ENCODE measurements at places on chromosomes 5 and 9.

DNA sequence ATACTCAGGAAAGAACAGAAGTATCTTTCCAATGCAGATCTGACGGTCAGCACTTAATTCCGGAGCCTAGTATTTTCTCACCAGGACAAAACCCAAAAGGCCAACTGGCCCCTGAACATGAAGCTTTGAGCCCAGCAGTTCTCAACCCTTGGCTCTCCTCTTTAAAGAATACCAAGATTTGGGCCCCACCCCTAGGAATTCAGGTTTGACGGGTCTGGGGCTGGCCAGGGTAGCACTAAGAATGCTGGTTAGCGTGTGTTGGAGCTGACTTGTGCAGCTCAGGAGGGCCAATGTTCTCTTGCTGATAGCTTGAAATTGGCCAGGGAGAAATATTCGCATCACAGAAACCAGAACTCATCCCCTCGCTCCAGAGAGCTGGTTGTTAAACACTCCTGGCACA is 88.3 kb upstream of the PTCH1 start:
- no peak for DNase-seq

- no peak for DNase-seq
Measured at GRCh38 chr5:58369513-58370190, 90.2 kb downstream of the PLK2 start.

GRCh38 chr9:93464395-93464794 is 11.0 kb upstream of the FAM120AOS start:
- no peak for DNase-seq

DNA sequence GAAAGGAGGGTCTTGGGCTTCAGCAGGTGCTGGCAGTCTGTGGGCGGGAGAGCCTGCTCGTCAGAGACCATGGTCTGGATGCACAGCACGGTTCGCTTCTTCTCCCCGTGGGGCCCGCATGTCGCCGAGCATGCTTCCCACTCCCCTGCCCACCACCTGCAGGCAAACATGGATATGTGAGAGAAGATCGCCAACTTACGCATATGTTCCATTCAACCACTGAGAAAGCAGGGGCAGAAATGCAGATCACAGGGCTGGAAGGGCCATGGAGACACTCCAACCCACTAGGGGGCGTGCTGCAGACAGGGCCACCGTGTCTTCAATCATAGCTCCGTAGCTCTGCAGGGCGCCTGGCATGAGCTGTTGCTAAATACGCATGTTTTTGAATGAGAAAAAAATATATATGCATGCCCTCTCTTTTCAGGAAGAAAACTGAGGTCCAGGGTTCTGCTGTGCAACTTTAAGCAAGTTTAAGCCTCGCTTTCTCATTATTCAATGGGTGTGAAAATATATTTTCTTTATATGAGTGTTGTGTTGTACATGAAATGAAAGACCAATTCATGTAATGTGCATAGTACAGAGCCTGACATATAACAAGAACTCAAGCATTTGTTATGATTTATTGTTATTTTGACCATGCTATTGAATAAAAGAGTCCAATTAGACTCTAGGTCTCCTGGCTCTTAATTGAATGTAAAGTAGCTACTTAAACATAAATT is 148.0 kb downstream of the TARS1 start:
- DNase-seq = peak; percentile 19

- no peak for DNase-seq
Measured at GRCh38 chr5:53019320-53019719, 30.2 kb downstream of the ITGA2 start.

GRCh38 chr5:132473668-132474067 is 16.9 kb downstream of the IRF1 start:
- DNase-seq = no peak

- DNase-seq = no peak
Measured at GRCh38 chr9:131516100-131516499, 13.4 kb downstream of the POMT1 start.

DNA sequence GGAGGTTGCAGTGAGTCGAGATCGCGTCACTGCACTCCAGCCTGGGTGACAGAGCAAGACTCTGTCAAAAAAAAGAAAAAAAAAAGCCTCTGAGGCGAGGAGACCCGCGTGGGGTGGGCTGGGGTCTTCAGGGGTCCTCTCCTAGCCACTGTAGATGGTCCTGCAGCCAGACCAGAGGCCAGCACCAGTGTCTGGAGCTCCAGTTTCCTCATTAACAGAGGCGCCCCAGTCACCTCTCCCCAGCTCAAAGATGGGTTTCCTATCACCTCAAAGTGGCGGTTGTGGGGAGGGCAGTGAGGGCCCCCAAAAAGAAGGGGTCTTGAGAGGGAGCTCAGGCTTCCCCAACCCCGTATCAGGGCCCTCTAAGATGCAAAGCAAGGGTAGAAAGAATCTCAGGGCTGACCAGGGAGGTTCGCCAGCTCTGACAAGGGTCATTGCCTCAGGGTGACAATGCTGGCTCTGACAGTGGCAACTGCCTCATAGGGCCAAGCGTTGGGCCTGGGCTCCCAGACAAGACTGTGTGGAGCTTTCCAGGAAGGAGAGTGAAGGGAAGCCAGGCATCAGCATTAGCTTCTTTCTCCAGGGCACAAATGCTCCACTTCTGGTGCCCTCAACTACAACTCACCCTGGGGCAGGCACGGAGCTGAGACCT is 15.0 kb downstream of the STK10 start:
- no peak for DNase-seq

GRCh38 chr5:126280343-126280742 is 142.9 kb upstream of the GRAMD2B start:
- DNase-seq = no peak

DNA sequence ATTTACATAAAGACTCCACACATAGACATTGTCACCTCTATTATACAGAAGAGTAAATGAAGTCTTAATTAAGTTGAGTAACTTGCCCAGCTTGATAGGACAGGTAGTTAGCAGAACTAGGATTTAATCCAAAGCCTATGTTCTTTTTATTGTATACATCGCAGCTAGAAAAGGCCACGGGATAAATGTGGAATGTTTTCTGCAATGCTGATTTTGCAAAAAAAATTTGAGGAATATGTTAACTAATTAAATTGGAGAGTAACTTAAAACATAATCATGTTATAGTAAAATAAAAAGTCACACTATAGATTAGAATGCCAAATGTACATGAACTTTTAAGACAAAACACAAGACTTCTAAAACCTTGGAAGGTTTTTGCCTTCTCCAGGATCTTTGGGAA is 41.1 kb downstream of the POLK start:
- DNase-seq = no peak

DNA sequence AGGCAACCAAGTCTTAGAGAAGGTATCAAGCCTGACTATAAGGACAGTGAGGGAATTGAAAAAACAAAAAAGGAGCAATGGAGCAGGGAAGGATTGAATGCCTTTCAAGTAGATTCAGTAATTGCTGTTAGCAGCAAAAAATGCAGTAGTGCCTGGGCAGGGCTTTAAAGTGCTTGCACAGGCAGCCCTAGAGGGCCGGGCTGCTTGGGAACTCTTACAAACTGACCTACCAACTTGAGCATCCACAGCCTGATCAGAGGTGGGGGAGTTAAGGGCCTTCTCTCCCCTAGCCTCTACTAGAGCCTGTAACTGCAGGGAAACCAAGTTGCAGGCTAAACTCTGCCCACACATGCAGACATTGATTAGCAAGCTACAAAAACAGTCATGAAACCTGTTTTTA is 19.4 kb downstream of the FXN start:
- no peak for DNase-seq

GRCh38 chr9:136726631-136727191 is 14.3 kb downstream of the DIPK1B start:
- DNase-seq = no peak

DNA sequence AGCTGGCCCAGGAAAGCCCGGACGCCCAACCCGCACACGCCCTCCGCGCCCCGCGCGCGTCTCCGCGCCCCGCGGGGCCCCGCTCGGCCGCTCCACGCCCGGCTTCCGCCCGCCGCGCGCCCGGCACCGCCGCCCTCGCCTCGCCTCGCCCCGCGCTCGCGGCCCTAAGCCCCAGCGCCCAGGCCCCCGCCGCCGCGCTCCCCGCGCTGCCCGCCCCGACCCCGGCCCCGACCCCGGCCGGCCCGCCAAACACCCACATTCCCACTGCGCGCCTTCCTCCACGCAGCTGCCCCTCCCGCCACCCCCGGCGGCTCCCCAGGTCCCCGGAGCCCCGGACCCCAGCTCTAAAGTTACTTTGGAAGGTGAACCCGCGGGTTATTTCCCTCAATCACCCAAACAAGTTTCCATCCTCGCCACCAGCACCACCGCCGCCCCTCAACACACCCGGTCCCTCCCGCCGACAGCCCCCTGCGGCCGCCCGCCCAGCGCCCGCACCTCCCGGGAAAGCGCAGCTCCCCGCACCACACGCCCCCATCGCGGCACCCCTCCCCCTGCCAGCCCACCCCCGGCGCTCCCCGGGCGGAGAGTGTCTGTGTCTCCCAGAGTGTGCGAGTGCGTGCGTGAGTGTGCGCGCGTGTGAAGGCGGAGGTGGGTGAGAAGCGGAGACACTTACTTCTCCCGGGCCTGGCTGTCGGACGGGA is 439 bp downstream of the SSBP2 start:
- DNase-seq = peak; percentile 2

DNA sequence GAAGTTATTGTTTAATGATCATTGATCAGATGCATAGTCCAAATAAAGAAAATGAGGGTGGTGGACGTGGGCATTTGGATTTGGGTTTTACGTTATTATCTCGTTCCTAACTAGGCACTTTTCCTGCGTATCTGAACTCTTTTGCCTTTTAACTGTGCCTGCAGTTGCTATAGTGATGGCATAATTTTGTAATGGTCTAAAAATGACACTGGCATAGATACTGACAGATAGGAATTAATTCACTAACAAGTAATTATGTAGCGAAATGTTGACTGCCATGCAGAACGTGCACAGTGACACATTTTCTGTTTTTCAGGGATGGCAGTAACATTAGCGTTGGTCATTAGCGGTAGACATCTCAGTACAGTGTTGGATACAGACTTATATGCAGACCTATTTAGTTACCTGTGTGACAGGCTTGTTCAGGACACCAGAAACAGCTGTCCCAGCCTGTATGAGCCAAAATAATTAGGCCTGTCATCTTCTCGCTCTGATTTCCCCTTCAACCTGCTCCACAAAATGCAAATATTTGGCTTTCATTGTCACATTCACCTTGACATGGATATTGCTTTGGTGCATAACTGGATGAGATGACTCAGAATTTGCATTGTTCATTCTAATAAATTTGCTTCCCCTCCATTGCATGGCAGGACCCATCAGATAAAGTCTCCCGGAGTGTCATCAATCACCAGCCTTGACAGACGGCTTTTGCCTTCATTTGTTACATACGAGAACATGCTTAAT is 413.3 kb upstream of the IRX1 start:
- DNase-seq = no peak

DNA sequence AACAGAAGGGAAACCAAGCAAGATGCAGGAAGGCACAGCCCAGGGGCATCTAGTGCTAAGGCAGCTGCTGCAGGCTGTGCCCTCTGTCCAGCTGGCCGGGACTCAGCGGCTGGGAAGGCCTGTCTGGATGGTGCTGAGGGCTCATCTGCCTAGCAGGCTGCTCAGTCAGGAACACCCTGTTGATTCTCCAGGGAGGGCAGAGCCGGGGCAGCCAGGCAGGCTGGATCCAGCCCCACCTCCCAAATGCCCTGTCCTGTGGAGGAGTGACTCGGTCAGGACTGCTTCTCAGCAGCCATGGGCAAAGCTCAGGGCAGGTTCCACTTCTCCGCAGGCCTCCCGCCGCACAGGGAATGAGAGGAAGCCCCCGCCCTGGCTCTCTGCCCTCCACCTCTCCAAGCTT is 7.8 kb upstream of the LCN9 start:
- no peak for DNase-seq

GRCh38 chr5:137072361-137073115 is 426.6 kb downstream of the SPOCK1 start:
- DNase-seq = no peak

DNA sequence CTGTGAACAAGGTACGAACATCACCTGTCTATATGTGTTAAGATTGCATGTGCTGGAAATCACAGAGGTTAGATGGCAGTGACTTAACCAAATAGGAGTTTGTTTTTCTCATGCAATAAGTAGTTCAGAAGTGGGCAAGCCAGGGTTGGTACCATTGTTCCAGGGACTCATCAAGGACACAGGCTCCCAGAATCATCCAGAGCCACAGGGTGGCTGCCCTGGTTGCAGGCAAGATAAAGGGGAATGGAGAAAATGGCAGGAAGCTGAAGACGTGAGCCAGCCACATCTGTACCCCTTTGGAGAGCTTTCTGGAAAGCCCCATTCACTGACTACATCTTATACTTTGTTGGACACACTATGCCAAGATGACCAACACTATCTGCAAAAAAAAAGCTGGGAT is 126.0 kb upstream of the IL12B start:
- no peak for DNase-seq

DNA sequence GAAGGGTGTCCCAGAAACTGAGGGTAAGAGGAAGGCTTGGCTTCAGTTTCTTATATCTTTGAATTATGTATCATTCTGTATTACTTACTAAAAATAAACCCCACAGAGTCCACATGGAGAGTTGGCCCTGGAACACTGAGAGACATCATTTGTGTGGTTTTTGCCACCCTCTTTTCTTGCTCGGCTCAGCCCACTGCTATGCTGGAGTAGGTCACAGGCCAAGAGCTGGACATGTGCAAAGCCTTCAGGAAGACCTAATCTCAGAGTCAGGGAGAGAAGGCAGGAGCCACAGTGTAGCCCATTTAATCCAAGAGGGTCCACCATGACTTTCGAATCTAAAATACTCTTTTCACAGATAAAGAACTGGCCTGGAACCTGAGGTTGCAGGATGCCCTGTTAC is 47.5 kb downstream of the MAMDC2 start:
- no peak for DNase-seq

- DNase-seq = no peak
Measured at GRCh38 chr9:36138496-36138895, 2.0 kb downstream of the GLIPR2 start.

DNA sequence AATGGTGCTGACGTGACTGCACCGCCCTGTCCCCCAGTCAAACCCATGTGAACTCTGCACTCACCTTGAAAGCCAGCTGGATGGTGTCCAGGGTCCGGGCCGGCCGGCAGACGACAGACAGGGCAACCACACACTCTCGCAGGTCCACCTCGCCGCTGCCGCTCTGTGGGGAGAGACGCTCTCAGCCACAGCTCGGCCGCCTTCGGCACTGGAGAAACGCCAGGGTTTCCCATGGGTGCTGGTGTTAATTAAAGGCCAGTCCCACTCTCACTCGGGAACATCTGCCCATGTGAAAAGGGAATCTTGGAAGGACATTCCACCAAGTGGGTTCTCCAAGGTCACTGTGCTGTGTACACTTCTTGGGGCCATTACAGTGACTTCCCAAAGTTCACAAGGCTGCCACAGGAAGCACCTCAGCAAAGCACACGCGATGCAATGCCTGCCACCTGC is 25.5 kb upstream of the SLC6A3 start:
- DNase-seq = no peak

GRCh38 chr5:149546974-149547373 is 4.3 kb downstream of the CSNK1A1 start:
- no peak for DNase-seq
